DMS 273 treated with DMSO at 0.1 percent for 48 hours (cell line): ENCODE measurements at places on chromosomes 12 and 14.

GRCh38 chr12:14689144-14689543, 7.3 kb downstream of the GUCY2C start:
- DNase-seq = no peak

DNA sequence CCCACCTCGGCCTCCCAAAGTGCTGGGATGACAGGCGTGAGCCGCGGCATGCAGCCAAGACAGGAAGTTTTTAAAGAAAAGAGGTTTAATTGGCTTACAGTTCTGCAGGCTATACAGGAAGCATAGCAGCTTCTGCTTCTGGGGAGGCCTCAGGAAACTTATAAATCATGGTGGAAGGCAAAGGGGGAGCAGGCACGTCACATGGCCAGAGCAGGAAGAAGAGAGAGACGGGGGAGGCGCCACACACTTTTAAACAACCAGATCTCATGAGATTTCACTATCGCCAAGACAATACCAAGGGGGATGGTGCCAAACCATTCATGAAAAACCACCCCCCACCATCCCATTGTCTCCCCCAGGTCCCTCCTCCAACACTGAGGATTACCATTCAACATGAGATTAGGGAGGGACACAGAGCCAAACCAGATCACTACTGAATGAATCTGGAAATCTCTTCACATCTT, 14.1 kb downstream of the CCDC63 start:
- DNase-seq = no peak

- no peak for DNase-seq
These were observed 745 bp downstream of the TRHDE start for GRCh38 chr12:72272731-72273498.

DNA sequence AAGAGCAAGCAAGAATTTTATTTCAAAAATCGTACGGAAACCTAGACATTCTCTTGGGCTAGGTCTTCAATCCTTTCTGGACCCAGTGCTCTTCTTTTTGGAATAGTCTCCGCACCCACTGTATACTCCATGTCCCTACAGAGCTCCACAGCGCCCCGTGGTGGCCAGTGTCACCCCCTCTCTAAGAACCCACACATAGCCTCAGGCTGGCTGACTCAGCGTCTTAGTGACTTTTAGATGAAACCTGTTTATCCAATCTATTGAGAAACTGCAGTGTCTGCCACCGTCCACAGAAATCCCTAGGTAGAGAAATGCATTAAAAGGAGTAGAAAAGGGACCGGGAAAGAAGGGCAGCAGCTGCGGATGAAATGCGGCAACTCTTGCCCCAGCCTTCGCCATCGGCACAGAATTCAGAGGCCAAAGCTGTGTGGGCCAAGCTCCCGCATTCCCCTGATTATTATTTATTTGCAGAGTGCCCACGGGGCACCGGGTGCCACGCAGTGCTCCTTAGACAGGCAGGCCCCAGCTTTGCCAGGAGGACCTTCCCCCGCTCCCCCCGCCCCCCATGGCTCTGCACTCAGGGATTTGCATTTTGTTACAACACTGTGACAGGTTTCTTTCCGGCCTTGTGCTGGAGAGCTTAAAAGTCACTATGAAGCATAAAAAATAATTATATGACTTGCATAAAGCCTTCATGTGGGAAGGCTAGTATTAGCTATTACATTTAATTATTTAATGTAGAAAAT, 170.1 kb upstream of the FKBP4 start:
- no peak for DNase-seq

DNA sequence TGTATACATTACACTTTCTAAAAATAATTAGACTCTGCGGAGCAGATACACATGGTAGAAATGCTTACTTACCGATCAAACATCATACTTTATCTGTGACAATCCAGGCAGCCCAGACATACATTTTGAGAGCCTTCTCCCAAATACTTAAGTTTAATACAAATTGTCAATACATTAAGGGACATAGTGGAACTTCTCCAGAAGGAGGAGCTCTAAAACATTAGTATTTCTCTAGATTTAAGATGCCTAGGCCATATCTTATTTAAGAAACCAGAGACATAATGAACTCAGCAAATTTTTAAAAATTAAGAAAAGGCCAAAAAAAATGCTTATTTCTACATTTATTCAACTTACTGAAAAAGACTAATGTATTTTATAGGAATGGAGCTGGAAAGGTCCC, 16.1 kb downstream of the ACSM4 start:
- no peak for DNase-seq

GRCh38 chr12:25271486-25272098, 20.9 kb upstream of the KRAS start:
- DNase-seq = no peak

DNA sequence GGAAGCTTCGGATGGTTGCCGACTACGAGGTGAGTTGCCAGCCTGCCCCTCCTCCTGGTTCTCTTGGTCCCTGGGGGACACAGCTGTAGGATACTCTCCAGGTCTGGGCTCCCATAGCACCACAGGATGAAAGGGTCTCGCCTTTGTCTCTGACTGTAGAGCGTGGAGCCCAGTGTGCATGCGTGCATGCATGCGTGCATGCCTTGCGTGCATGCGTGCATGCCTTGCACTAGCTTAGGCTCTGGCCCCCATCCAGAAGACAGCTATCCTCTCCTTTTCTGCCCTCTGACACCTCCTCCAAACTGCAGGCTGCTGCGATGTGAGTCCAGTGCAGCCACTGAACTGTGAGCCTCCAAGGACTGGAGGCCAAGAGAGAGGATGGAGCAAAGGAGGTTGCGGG, 19.1 kb downstream of the NGB start:
- DNase-seq = no peak

GRCh38 chr12:12731785-12732184, 14.6 kb downstream of the CDKN1B start:
- DNase-seq = no peak

DNA sequence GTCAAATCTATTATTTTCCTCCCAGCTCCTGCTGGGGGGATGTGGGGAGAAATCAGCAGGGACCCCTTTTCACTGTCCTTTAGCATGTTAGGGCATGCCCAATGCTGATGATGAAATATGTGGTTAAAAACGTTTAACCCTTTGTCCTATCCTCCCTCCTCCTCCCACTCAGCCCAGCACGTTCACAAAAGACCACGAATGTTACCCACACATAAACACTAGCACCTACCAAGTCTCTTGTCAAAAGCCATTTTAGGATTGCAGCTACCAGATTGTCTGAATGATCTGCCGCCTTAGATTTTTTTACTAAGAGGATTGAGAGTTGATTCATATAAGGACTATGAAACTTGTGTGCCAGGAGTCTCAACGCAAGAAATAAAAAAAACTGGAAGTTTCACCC, 70.4 kb downstream of the TBK1 start:
- no peak for DNase-seq

GRCh38 chr12:108589028-108589839, 8.7 kb downstream of the TMEM119 start:
- no peak for DNase-seq

DNA sequence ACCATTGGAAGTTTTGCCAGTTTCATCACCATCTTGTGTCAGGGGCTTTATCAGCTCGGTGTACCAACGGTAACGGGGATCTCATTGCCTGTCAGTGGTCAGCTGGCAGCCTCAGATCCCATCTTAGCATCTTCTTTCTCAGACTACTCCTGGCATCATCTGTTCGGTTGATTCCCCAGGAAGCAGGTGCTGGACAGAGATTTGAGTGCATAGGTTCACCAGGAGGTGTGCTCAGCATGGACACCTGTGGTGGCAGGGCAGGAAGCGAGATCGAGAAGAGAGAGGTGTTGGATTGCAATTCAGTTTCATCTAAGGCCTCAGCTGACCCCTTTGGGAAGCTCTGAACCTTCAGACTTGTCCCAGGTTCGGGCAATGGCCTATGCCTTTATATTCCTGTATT, 76.0 kb downstream of the C12orf75 start:
- no peak for DNase-seq

- no peak for DNase-seq
These were observed 1193.5 kb upstream of the FLRT2 start for GRCh38 chr14:84336433-84336832.

DNA sequence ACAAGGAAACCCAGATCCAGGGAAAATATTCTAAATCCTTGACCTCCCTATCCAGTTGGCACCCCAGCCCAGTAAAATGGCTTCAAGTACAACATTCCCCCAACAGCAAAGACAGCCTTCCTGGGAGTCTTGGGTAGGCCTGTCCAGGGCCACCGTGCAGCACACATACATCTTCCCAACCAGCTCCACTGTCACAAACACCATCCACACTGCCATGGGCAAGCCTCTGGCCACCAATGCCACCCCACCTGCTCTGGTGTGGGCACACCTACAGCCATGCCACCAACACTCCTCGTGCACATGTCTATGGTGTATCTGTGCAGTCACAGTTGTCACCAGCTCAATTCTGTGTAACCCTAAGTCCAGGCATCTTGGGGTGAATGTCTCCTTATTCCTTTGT, 193.2 kb downstream of the DAD1 start:
- no peak for DNase-seq

DNA sequence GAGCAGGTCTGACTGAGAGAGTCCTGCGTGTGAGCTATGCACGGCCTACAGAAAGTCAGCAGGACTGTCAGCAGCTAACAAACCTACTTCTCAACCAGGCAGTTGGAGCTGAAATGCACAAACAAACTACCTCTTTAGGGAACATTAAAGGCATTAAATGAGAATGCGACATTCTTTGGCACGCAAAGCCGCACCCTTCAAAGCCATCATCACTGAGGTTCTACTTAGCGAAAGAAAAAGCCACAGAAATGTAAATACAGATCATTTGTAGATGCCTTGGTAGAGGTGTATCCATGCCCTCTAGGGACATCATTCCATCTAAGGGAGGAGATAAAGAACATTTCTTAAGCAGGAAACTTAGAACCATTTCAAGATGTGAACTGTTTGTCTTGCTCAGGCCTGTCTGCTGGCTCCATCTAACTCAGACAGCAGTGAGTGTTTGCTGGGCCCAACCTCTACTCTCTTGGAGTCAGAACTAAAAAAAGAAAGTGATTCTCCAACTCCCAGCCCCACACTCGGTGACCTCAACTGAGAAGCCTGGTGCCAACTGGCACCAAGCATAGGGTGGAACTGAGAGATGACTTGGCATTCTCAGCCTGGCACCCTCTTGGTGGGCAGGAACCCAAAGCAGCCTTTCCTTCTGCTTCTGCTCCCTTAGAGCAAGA, 63.5 kb upstream of the MBIP start:
- no peak for DNase-seq

- no peak for DNase-seq
These were observed 67.8 kb upstream of the NAP1L1 start for GRCh38 chr12:76152181-76152807.

- no peak for DNase-seq
These were observed 52.1 kb downstream of the C14orf132 start for GRCh38 chr14:96091149-96091693.
